ENCODE measurements at places on chromosomes 11 and 22.
A peak's percentile ranks its signal among the peaks of the same experiment; 100 is the strongest.

DNA sequence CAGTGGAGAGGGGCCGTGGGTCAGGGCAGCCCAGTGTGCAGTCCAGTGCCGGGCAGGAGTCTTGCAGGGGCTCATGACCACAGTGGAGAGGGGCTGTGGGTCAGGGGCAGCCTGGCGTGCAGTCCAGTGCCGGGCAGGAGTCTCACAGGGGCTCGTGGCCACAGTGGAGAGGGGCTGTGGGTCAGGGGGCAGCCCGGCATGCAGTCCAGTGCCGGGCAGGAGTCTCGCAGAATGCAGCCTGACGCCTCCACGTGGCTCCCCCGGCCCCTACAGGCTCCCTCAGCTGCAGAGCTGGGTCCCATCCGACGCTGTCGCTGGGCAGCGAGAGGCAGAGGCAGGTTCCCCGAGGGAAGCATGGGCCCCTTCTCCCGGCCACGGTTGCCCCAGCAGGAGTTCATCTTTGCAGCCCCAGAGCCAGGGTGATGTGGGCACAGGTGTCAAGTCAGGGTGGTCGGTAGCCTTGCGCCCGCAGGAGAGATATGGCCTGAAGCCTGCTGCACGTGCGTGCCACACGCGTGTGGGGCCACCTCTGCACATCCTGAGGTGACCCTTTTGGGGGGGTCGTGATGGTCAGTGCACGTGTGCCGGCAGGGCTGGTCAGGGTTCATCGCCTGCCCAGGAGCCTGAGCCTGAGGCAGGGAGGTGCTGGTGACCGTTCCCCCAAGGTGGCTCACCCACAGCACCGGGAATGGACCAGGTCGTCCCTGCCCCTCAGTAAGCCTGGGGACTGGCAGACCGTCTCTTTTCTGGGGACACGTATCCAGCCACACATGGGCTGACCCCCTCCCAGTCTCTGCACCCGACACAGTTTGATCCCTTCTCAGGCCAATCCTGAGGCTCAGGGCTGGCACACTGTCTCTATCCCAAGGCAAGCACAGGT, 2.9 kb downstream of the IFITM5 start:
- DNase-seq = peak; percentile 14

GRCh38 chr11:68117853-68118470, 3.2 kb downstream of the CHKA start:
- no peak for DNase-seq

GRCh38 chr22:36352803-36353507, 34.8 kb downstream of the MYH9 start:
- peak; percentile 93 for DNase-seq

- DNase-seq = no peak
Observed at GRCh38 chr11:126978911-126979310, 21.7 kb downstream of the KIRREL3 start.

- DNase-seq = peak; percentile 75
Observed at GRCh38 chr22:29205594-29206371, at the start of gene EMID1. Gene EMID1 (plus strand): TSS chr22:29205896. CDS start chr22:29206039, 143 bp downstream.

DNA sequence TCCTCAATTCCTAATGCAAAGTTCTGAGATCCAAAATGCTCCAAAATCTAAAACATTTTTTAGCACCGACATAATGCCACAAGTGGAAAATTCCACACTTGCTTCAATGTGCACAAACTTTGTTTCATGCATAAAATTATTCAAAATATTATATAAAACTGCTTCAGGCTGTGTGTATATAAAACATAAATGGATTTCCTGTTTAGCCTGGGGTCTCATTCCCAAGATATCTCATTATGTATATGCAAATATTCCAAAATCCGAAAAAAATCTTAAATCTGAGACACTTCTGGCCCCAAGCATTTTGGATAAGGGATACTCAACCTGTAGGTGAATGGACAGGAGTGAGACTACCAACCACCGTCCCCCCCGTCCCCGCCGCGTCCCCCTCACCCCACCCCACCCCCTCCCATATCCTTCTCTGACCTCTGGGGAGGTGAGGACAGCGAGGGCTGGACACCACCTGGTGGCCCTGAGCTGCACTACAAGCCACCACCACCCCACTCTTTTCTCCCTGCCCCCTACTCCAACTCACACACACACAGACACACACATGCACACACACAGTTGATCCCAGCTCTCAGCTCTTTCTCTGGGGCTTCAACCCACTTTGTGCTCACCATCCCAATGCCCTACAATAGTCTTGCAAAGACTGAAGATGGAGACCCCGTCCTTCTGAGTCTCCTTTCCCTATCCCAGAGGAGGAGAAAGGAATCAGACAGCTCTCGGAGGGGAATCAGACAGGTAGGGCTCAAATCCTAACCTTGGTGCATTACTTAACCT, 101.0 kb downstream of the PDE2A start:
- DNase-seq = peak; percentile 26

GRCh38 chr11:66070604-66071380, 720 bp downstream of the PACS1 start:
- peak; percentile 71 for DNase-seq

GRCh38 chr11:35034401-35034800, 104.6 kb upstream of the CD44 start:
- DNase-seq = no peak

DNA sequence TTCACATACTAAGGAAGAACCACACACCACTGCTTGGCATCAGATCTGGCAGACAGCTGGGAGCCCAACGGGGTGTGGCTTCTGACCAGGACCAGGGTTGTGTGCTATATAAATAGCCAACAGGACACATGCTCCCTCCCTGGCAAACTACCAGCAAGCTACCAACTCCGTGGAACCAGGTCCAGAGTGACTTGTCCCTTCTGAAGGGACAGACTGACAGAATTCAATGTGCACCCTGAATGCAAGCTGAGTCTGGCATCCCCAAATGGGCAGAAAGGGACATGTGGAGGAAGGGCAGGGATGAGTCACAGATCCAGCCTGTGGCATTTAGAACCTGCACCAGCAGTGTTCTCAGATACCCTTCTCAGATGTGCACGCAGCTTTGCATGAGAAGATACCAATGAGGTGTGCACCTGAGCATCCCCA, 92.9 kb downstream of the MICAL3 start:
- DNase-seq = peak; percentile 56

DNA sequence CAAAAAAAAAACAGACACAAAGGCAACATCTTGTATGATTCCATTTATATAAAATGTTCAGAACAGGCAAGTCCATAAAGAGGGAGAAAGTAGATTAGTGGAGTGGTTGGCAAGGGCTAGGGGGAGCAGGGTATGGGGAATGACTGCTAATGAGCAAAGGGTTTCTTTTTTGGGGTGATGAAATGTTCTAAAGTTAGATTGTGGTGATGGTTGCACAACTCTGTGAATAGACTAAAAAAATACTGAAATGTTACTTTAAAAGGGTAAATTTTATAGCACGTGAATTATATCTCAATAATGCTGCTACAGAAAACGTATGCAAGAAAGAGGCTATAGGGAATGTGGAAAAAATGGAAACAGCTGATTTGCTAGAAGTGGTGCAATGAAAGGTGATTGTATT, 155.1 kb downstream of the TENM4 start:
- DNase-seq = no peak

DNA sequence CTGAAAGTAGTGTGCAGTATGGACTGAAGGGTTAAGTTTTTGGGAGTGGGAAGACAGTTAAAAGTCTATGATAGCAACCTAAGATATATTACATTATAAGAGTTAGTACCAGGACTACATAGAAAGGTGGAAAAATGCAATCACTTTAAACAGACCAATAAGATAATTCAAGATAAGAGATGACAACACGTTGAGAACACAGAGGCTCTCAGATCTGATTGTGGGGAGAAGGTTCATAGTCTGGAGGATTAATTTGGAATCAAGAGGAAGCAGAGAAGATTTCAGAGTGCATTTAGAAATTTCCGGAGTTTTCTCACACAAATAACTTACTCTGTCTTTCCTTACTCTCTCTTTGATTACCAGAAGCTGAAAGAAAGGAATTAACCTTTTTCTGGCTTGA, 441 bp downstream of the CASP5 start:
- DNase-seq = no peak

DNA sequence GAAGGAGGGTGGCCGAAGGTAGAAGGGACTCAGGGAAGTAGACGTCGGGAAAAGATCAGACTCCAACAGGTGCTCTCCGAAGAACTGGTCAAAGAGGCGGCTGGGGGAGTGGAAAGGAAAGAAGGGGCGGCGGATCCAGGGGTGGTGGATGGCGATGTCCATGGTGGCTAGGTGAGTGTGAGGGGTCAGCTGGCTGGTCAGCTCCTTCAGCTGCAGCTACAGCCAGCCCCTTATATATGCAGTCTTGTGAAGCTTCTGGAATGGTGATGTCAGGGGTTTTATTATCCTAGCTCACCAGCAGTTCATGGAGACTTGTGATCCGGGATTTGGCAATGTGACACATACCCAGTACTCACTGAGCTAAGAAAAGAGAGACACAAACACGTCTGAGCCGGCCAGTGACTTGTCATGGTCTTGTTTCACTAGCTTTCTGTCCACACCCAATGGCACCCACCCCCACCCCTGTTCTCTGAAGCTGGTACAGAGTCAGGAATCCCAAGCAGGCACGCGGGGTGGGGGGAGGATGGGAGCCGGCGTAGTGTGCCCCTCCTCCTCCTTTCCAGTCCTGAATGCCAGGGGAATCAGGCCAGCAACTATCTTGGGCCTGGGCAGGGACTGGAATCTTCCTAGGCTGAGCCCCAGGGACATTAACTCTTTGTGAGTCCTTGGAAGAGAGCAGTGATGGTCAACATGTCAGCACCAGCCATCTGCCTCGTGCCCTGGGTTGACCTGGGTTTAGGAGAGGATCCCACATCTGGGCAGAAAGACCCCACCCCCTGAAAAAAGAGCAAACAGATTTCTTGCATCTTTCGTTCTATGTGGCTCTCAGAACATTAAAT, at the start of gene CRYAB:
Gene CRYAB, minus strand, starts transcription at position 208 of the 839 bp plus-strand sequence. Its CDS starts 46 bp downstream, at position 162.
- DNase-seq = peak; percentile 63

GRCh38 chr22:39653787-39654077, 83.2 kb downstream of the CACNA1I start:
- DNase-seq = no peak

GRCh38 chr22:34102633-34103032, 182.4 kb upstream of the LARGE1 start:
- no peak for DNase-seq

DNA sequence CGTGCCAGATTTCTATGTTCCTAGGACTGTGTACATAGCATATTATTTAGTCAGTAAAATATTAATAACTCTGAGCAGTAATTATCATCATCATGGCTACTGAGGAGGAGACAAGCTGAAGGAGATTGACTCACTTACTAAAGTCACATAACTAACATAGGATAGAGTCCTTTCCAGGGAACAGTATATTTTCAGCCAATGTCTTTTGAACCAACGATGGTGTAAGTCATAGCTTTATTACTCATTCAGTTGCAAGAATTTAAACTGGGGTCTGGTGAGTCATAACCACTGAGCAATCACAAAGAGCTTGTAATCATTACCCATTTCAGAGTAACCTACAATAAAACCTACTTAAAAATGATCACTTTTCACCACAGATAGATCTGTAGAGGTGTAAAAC, 1564.8 kb upstream of the TENM4 start:
- no peak for DNase-seq

DNA sequence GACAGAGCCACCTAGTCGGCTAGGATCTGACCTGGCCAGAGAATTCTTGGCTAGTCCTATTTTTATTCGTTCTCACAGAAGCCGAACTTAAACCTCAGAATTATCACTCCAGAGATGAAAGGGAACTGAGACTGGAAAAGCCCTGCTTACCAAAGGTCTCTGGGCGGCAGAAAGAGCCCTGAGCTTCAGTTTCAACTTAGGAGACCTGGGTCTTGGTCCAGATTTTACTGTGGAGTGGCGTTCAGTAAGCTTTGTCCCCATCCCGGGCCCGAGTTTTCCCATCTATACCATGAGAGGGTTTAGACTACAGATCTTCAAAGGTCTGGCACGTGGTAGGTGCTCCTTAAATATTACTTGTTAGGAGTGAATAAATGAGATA, 516 bp downstream of the NEU3 start:
- DNase-seq = no peak

DNA sequence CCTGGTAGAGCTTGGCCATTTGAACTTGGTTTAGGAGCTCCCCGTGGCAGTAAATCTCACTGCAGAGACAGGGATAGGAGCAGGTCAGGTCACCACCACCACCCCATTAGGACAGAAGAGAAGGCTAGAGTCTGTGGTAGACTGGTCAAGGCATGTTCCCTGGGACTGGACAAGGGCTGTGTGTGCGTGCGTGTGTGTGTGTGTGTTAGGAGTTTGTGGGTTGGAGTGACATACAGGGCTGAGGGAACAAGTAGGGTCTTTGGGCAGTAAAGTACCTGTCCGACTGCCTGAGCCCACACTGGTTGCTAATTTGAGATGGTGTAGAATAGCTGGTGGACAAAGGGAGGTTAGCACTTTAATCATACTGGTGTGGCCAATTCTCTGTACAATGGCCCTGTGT, 16.1 kb downstream of the TREH start:
- DNase-seq = no peak

DNA sequence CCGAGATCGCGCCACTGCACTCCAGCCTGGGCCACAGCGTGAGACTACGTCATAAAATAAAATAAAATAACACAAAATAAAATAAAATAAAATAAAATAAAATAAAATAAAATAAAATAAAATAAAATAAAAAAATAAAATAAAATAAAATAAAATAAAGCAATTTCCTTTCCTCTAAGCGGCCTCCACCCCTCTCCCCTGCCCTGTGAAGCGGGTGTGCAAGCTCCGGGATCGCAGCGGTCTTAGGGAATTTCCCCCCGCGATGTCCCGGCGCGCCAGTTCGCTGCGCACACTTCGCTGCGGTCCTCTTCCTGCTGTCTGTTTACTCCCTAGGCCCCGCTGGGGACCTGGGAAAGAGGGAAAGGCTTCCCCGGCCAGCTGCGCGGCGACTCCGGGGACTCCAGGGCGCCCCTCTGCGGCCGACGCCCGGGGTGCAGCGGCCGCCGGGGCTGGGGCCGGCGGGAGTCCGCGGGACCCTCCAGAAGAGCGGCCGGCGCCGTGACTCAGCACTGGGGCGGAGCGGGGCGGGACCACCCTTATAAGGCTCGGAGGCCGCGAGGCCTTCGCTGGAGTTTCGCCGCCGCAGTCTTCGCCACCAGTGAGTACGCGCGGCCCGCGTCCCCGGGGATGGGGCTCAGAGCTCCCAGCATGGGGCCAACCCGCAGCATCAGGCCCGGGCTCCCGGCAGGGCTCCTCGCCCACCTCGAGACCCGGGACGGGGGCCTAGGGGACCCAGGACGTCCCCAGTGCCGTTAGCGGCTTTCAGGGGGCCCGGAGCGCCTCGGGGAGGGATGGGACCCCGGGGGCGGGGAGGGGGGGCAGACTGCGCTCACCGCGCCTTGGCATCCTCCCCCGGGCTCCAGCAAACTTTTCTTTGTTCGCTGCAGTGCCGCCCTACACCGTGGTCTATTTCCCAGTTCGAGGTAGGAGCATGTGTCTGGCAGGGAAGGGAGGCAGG, at the start of gene GSTP1:
Gene GSTP1, plus strand, starts transcription at position 566 of the 958 bp plus-strand sequence. Its CDS starts 32 bp downstream, at position 598.
- peak; percentile 87 for DNase-seq

GRCh38 chr22:45210174-45210573, 30.5 kb downstream of the KIAA0930 start:
- no peak for DNase-seq

GRCh38 chr11:694563-695287, at the start of gene DEAF1:
Gene DEAF1 (minus strand): TSS chr11:695222. CDS start chr11:695047, 175 bp downstream.
- peak; percentile 99 for DNase-seq

GRCh38 chr11:66340596-66341501, 4.1 kb downstream of the BRMS1 start:
- DNase-seq = no peak

GRCh38 chr22:50245214-50246072, 620 bp upstream of the TUBGCP6 start:
- DNase-seq = no peak
